Stomach (tissue), 19 donors: ENCODE measurements at places on chromosomes 5 and 9. TPM values are rescaled to one million over a fixed set of nuclear protein-coding genes. Genes with fewer than 3 reads are reported as not detected.

DNA sequence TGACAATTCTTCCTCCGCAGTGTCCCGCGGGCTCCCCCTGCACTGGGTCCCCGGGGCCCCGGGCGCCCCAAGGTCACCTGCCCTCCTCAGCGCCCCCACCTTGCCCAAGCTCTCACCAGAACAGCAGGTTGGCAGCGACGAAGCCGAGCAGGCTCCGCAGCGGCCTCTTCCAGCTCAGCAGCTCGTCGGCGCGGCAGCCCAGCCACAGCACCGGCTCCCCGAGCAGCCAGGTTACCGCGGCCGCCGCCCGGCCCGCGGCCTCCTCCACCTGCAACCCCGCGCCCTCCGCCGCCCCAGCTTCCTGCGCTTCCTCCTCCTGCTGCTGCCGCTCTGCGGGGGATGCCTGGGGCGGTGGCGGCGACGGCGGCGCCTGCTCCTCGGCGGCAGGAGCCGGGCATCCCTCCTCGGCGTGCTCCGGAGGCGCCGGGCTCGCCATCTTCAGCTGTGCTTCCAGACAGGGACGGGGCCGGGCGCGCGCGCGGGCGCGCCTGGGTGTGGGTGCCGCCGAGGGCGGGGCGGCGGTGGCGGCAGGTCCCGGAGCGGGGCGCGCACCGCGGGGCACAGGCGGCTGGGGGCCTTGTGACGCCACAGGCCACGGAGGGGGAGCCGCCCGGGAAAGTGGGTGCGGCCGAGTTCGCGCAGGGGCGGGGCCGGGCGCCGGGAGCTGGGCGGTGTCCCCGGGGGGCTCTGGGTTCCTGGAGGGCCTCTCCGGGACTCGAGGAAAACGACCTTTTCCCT lies at the start of gene RETREG1:
Gene RETREG1, minus strand, starts transcription at position 462 of the 738 bp plus-strand sequence. Its CDS starts 26 bp downstream, at position 436.
- peak within 1 kb of the TSS; percentile 80 for H3K27ac ChIP-seq
- peaks cover 15% of the 10 kb centered on the region for H3K4me1 ChIP-seq
- DNase-seq: peak; percentile 76

DNA sequence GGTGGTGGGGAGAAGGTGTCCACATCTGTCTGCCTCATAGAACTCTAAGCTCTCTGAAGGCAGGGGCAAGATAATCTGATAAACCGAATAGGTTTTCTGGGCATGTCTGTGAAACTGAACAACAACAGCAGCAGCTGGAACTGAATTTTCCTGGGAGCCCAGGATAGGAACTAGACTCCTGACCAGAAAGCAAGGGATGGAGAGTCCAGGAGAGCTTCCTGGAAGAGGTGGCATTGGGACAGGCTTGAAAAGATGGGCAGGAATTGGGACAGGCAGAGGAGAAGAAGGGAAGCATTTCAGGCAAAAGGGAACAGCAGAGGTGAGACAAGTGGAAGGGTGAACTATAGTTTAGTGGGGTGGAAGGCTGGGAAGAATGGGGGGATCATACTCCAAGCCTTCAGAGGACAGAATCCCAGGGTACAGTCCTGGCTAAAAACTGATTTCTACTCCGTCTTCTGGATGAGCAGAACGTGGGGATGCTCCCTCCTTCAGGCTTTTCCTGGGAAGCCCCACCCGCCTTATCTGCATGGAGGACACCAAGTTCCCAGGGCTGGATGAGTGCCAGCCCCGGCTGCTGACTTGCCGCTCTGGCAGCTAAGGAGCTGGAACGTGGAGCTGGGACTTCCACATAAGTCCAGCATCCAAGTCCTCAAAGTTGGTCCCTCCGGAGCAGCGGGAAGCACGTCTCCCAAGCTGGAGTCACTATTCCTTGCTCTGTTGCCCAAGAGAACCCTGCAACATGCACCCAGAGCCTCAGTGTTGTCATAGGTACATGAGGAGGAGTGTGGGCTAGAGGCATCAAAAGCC lies 13.9 kb upstream of the KIF12 start:
- no peak overlapping the region for H3K27ac ChIP-seq
- H3K36me3 ChIP-seq: no peaks in the 10 kb centered on the region
- no peaks in the 10 kb centered on the region for H3K27me3 ChIP-seq
- H3K4me3 ChIP-seq: no peak overlapping the region
- peaks cover 10% of the 10 kb centered on the region for H3K4me1 ChIP-seq

Gene MAT2B
- total RNA-seq: 6.7 TPM

Gene MPDZ
- 18.3 TPM for total RNA-seq

GRCh38 chr9:36584620-36585460 lies 12.1 kb downstream of the MELK start:
- no peaks in the 10 kb centered on the region for H3K36me3 ChIP-seq
- no peak overlapping the region for H3K27ac ChIP-seq
- DNase-seq: no peak
- H3K4me3 ChIP-seq: no peak overlapping the region

Gene ACTBL2
- total RNA-seq: not detected

- peaks cover 91% of the 10 kb centered on the region for H3K4me1 ChIP-seq
- H3K27ac ChIP-seq: peak overlapping the region; percentile 71
- no peaks in the 10 kb centered on the region for H3K27me3 ChIP-seq
- H3K4me3 ChIP-seq: no peak overlapping the region
- peak; percentile 85 for DNase-seq
Observed at GRCh38 chr9:114372921-114373448, 14.8 kb downstream of the AKNA start.

Gene RAB3C
- total RNA-seq: not detected

GRCh38 chr9:127910613-127911205 lies 6.1 kb downstream of the ST6GALNAC4 start:
- no peaks in the 10 kb centered on the region for H3K27me3 ChIP-seq
- H3K4me1 ChIP-seq: peaks cover 26% of the 10 kb centered on the region
- H3K4me3 ChIP-seq: no peak overlapping the region
- H3K27ac ChIP-seq: no peak overlapping the region
- no peak for DNase-seq
- H3K36me3 ChIP-seq: peaks cover 64% of the 10 kb centered on the region

DNA sequence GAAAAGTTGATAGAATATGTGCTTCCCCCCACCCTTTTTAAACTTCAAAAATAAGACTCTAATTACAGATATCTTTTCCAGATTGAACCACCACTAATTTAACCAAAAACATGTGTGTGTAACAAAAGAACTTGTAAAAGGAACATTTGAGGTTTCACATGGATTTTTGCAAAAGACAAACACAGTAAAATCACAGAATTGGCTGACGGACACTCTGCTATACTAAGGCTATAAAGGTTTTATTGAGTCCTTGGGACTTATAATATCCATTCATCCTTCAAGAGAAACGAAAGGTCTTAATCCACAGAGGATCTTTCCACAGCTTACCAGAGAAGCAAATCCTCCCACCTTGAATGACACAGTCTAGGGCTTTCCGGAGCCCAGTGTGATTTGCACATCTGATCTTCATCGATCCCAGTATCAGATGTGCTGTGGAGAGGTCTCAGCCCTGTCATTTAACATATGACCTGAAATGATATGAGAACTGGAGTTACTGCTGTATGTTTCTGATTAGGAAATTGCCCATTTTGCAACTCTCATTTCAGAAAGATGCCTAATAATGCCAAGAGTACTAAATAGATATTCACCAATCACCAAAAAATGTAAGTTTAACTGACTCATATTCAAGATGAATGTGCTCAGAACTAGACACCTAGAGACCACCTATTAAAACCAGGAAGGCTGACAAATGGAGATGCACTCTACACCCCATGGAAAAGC lies 256.5 kb upstream of the FBXL7 start:
- no peak overlapping the region for H3K4me3 ChIP-seq
- H3K27me3 ChIP-seq: no peaks in the 10 kb centered on the region

Gene CBY3
- total RNA-seq: not detected

DNA sequence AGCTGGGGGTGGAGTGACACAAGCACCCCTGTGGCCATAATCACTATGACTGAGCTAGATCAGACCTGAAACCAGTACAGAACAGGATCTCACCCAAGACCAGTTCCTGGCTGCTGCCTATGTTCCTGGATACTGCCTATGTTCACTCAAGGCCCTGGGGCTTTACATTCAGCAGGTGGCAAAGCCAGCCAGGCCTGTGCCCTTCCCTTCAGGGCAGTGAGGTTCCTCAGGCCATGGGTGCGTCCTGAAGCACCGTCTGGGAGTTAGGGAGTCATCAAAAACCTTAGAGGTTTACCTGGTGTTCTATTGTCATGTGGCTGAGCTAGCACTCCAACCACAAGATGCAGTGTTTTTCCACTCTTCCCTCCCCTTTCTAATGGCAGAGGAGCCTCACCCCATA lies 419.8 kb downstream of the TMEM232 start:
- no peaks in the 10 kb centered on the region for H3K36me3 ChIP-seq
- DNase-seq: no peak
- H3K4me3 ChIP-seq: no peak overlapping the region
- no peaks in the 10 kb centered on the region for H3K4me1 ChIP-seq
- H3K27ac ChIP-seq: no peak overlapping the region

Gene NIM1K
- total RNA-seq: 3.5 TPM

- no peak overlapping the region for H3K4me3 ChIP-seq
- H3K27ac ChIP-seq: no peak overlapping the region
- no peaks in the 10 kb centered on the region for H3K36me3 ChIP-seq
- no peaks in the 10 kb centered on the region for H3K27me3 ChIP-seq
- no peak for DNase-seq
- peaks cover 16% of the 10 kb centered on the region for H3K4me1 ChIP-seq
Observed at GRCh38 chr5:91052977-91053740, 330.0 kb downstream of the ARRDC3 start.

Gene PCDHGA1
- not detected for total RNA-seq

- no peak for DNase-seq
- no peak overlapping the region for H3K27ac ChIP-seq
- H3K4me3 ChIP-seq: no peak overlapping the region
- no peaks in the 10 kb centered on the region for H3K36me3 ChIP-seq
Observed at GRCh38 chr9:72150661-72151060, 1.4 kb downstream of the GDA start.

- peak overlapping the region; percentile 58 for H3K27ac ChIP-seq
- no peaks in the 10 kb centered on the region for H3K4me1 ChIP-seq
- DNase-seq: peak; percentile 42
- no peaks in the 10 kb centered on the region for H3K27me3 ChIP-seq
Observed at GRCh38 chr5:40437452-40437861, 242.3 kb upstream of the PTGER4 start.

GRCh38 chr9:79883073-79883645 lies 311.4 kb downstream of the TLE4 start:
- H3K4me1 ChIP-seq: no peaks in the 10 kb centered on the region
- no peaks in the 10 kb centered on the region for H3K36me3 ChIP-seq
- no peak for DNase-seq

DNA sequence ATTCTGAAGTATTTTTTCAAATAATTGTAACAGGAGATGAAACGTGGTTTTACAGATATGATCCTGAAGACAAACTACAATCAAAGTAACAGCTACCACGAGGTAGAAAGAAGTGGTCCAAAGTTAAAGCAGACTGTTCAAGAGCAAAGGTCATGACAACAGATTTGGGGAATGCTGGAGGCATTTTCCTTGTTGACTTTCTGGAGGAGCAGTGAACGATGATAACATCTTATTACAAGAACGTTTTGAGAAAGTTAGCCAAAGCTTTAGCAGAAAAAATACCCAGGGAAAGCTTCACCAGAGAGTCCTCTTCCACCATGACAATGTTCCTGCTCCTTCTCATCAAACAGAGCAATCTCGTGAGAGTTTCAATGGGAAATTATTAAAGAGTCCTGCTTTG lies 145.4 kb upstream of the NREP start:
- H3K4me3 ChIP-seq: no peak overlapping the region
- H3K27me3 ChIP-seq: no peaks in the 10 kb centered on the region
- no peaks in the 10 kb centered on the region for H3K36me3 ChIP-seq
- H3K27ac ChIP-seq: no peak overlapping the region
- no peak for DNase-seq

DNA sequence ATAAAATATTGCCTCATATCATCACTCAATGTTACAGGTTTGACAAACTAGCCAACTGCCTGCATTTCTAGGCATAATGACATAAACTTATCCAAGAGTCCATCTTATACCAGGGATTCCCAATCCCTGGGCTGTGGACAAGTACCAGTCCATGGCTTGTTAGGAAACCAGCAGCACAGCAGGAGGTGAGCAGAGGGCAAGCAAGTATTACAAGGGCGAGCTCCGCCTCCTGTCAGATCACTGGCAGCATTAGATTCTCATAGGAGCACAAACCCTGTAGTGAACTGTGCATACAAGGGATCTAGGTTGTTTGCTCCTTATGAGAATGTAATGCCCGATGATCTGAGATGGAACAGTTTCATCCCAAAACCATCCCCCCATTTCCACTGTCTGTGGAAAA lies 144.9 kb downstream of the PRKACG start:
- no peak overlapping the region for H3K4me3 ChIP-seq
- H3K27ac ChIP-seq: no peak overlapping the region
- H3K4me1 ChIP-seq: peaks cover 5% of the 10 kb centered on the region
- DNase-seq: no peak

Gene C5orf46
- total RNA-seq: not detected

- peak overlapping the region; percentile 80 for H3K4me3 ChIP-seq
- DNase-seq: no peak
- peaks cover 19% of the 10 kb centered on the region for H3K36me3 ChIP-seq
- peak overlapping the region; percentile 76 for H3K27ac ChIP-seq
- no peaks in the 10 kb centered on the region for H3K27me3 ChIP-seq
- H3K4me1 ChIP-seq: peaks cover 25% of the 10 kb centered on the region
Observed at GRCh38 chr9:128276574-128277270, 646 bp downstream of the SWI5 start.

GRCh38 chr5:149872351-149873040 lies 72.1 kb downstream of the PDE6A start:
- peaks cover 6% of the 10 kb centered on the region for H3K4me1 ChIP-seq
- H3K36me3 ChIP-seq: no peaks in the 10 kb centered on the region
- H3K27me3 ChIP-seq: no peaks in the 10 kb centered on the region
- no peak overlapping the region for H3K4me3 ChIP-seq
- H3K27ac ChIP-seq: no peak overlapping the region

Gene ARHGEF37
- 29.0 TPM for total RNA-seq

DNA sequence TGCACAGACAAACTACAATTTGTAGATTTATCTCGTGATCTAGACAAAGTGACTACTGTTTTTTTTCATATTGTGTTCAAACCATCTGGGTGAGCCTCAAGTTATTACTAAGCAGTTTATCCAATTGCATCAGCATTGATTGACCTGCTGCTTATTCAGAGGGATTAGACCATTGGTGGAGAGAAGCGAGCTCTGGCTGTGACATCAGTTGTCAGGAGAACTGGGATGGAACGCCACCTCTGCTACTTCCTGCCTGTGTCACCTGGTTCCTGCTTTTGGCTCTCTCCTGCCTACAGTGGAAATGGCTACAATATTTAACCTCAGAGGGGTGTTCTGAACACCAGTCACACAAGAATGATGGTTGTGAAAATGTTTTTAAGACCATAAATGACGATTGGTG lies 12.1 kb downstream of the NR4A3 start:
- no peak overlapping the region for H3K27ac ChIP-seq
- no peak for DNase-seq
- H3K36me3 ChIP-seq: no peaks in the 10 kb centered on the region

- DNase-seq: no peak
- no peak overlapping the region for H3K4me3 ChIP-seq
- H3K27me3 ChIP-seq: no peaks in the 10 kb centered on the region
- no peaks in the 10 kb centered on the region for H3K36me3 ChIP-seq
- peaks cover 3% of the 10 kb centered on the region for H3K4me1 ChIP-seq
Observed at GRCh38 chr9:18726546-18726945, 252.6 kb downstream of the ADAMTSL1 start.

DNA sequence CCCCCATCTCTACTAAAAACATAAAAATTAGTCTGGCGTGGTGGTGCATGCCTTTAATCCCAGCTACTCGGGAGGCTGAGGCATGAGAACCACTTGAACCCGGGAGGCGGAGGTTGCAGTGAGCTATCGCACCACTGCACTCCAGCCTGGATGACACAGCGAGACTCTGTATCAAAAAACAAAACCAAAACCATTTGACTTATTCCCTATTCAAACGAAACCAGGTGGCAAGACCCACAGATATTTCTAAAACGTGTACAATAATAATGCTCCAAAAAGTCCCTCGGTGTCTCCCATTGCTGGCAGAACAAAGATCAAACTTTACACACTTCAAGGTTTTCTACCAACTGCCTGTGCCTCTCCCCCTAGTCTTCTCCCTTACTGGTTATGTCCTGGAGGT lies 29.8 kb downstream of the HMGCR start:
- no peaks in the 10 kb centered on the region for H3K4me1 ChIP-seq
- H3K27ac ChIP-seq: no peak overlapping the region
- H3K36me3 ChIP-seq: no peaks in the 10 kb centered on the region
